ENCODE measurements at places on chromosomes 1 and 21.
A peak's percentile ranks its signal among the peaks of the same experiment; 100 is the strongest.

DNA sequence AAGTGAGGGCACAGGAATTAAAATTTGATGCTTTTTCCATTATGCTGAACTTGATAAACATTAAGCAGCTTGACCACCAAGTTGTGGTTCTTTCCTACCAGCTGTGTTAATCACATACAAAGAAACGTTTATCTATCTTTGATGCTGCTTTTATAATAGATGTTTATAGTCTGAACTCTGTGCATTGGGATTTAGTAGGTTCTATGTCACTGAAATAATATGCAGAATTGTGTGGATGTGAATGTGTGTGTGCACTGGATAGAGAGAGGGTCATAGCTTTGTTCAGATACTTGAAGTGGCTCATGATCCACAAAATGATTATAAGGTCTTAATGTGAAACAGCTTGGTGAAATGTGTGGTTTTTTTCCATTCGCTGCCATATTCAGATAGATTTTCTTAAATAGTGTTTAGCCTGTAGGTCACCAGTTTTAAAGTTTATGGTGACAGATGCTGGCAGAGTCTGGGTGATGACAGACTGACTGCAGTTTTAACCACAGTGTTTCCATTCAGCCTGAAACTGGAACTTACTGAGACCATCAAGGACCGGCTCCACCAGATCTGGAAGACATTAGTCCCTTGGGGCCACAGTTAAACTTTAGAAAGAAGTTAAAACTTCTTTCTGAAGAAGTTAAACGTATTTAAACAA, 10.2 kb downstream of the DDI2 start:
- DNase-seq = peak; percentile 24

- peak; percentile 32 for DNase-seq
Observed at GRCh38 chr1:53576381-53576801, 117.2 kb downstream of the DMRTB1 start.

DNA sequence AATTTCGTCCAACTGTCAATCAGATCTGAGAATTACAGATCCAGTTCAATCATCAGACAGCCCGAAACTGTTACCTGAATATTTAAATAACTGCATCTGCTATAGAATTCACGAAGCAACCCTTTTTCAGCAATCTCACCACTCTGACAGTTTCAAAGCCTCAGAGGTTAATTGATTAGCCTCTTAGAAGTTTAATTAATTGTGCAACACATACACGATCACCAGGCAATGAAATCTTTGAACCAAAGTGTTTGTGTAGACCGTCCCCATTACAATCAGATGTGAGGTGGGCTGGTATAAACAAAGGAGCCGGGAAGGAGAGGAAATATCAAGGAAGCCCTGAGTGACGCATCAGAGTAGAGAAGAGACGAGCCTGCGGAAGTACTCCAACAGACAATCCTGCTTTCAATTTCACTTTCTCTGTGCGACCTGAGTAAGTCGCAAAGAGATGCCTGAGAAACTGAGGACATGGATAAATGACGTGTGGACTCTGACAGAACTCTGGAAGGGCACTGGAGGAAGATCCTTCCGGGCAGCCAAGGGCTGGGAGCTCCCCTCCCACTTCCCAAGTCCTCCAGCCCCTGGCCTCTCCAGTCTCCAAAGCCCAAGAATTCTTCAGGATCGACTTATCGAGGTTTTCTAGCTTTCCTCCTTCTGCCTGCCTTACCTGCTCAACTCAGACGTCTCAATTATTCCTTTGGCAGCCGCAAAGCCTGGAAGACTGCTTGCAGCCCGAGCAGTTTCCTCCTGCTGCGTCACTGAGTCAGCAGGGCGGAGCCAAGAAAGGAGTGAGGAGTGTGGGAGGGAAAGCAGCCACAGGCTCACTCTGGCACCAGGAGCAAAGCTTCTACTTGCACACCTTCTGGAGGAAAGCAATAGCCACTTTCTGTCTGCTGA, at the start of gene RNASEL:
Gene RNASEL (minus strand): TSS at position 757 of the 897 bp plus-strand sequence. CDS start 2,450 bp downstream, outside the sequence.
- peak; percentile 85 for DNase-seq

DNA sequence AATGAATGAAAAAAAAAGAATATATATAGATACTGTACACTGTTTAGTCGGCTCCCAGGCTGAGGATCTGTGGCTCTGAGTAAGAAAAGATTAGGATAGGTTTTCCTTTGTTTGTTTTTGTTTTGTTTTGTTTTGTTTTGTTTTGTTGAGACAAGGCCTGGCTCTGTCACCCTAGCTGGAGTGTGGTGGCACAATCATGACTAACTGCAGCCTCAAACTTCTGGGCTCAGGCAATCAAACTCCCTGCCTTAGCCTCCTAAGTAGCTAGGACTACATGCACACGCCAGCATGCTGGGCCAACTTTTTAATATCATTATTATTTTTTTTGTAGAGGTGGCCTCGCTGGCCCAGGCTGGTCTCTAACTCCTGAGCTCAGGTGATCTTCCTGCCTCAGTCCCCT, 87.9 kb upstream of the PTBP2 start:
- DNase-seq = no peak

GRCh38 chr1:89552471-89553081, 27.9 kb downstream of the LRRC8B start:
- no peak for DNase-seq
